ENCODE measurements at places on chromosomes 6 and 20. TPM values are rescaled to one million over a fixed set of nuclear protein-coding genes. Genes with fewer than 3 reads are reported as not detected.

C4A gene
- total RNA-seq = 9.3 TPM

PRR18 gene
- total RNA-seq = not detected

HLA-DQB2 gene
- not detected for total RNA-seq

DNA sequence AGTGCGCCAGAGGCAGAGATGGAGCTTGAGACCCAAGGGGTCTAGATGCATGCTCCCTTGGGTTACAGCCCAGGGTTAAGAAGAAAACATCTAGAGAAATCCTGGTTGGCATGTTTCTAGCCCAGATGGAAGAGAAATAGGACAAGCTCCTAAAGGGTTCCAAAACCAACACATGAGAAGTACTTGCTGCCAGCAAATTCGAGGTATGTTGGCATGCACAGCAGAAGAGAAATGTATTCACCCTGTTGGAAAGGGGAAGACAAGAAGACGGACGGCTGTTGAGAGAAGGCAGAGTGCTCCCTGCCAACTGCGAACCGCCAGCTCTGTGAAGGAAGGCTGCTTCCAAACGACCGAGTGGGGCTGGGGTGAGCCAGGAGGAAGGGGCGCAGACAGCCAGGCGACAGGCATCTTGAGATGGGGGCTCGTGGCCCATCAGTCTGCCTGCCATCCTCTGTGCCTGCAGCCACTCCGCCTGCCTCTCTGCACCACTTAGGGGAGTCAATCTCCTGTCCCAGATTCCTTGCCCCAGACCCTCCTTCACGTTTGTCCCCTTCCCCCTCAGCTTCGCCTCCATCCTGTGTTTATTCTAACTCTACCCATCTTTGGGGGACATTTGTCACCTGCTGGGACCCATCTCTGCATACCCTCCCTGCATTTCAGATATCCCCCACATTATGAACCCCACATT lies 249.2 kb downstream of the CDC5L start:
- no peak for DNase-seq

DNA sequence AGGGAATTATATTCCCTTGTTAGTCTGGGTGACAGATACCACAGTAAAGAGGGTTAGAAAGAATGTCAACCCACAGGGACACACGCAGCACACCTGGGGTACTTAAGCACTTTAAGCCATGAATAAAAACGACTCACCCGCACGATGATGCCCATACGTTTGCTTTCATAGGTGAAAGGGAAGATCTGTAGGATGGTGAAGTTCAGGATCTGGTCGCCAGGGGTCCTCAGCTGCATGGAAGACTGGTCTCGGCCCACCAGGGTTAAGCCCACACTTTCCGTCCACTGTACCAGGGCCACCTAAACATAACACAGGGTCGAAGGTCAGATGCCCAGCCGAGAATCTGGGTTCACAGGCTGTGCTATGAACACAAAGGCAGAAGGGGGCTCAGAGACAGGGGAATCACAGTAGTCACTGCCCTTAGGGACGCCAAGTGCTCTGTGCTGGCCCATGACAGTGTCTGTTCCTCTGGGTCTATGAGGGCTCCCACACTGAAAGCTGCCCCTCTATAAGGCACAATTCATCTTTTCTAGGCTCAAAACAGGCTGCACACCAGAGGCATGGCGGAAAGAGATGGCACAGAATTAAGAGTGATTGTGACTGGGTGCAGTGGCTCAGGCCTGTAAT lies 96.8 kb upstream of the NFATC2 start:
- peak; percentile 89 for DNase-seq

GRCh38 chr6:136995521-136995920 lies 49.2 kb downstream of the IL20RA start:
- DNase-seq = no peak

DNA sequence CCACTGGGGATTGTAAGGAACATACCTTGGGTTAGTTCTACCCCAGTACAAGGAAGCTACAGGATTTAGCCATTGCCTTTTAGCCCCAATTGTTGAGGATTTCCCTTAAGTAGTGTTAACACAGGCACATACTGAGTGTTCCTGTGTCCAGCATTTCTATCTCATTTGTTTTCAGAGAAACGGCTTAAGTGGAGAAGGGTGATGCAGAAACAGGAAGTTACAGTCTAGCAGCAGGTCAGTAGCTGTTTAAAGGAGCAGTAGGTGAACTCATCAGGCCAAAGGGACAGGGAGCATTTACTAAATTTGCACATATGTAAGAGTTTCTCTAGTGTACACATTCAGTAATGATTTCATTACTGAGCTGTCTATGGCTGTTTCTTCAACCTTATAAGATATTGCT lies 644.2 kb upstream of the GJE1 start:
- no peak for DNase-seq

- no peak for DNase-seq
These were observed 257.5 kb downstream of the ARID1B start for GRCh38 chr6:157034436-157035230.

DNA sequence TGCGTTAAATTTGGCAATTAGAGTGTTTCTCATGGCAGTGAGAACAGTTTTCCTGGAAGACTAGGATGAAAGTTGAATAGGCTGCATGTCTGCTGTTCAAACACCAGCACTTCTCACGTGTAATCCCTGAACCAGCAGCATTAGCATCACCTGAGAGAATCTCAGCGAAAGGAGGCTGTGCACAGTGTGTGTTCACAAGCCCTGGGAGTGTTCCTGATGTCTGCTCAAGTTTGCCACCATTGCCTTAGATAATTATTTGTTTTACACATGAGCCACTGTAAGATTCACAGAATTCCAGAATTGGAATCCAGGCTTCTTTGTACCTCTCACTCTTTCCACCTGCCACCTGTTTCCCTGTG lies 117.3 kb downstream of the JARID2 start:
- no peak for DNase-seq

DNA sequence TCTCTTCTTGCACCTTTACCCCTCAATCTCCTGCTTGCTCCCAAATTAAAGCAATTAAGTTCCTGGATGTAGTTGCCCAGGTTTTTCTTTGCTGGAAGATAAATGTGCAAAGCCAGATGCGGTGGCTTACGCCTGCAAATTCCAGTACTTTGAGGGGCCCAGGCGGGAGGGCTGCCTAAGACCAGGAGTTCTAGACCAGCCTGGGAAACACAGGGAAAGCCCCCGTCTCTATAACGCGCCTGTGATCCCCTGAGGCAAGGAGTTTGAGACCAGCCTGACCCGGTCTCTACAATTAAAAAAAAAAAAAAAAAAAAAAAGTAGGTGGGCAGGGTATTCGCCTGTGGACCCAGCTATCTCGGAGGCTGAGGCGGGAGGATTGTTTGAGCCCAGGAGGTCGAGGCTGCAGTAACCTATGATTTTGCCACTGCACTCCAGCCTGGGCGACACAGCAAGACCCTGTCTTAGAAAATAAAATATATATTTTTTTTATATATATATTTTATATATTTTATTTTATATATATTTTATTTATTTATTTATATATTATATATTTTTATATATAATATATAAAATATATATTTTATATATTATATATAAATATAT lies 461 bp upstream of the DCDC2 start:
- no peak for DNase-seq

GRCh38 chr6:121816361-121816760 lies 380.9 kb downstream of the GJA1 start:
- DNase-seq = no peak

DNA sequence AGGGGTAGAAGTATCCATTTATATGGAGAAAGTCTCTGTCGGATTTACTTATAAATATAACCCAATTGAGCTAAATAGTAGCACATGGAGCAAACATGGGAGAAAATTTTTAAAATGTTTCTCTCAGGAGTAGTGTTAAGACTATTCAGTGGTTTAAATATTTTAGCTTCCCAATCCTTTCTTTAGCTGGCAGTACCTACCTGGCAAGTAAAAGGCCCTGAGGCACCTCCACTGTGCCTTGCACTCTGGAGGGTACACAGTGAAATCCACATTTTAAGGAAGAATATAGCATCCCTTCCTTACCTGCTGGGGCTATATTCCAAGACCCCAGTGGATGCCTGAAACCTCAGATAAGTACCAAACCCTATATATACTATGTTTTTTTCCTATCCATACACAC lies 124.2 kb downstream of the KLHL32 start:
- no peak for DNase-seq

DNA sequence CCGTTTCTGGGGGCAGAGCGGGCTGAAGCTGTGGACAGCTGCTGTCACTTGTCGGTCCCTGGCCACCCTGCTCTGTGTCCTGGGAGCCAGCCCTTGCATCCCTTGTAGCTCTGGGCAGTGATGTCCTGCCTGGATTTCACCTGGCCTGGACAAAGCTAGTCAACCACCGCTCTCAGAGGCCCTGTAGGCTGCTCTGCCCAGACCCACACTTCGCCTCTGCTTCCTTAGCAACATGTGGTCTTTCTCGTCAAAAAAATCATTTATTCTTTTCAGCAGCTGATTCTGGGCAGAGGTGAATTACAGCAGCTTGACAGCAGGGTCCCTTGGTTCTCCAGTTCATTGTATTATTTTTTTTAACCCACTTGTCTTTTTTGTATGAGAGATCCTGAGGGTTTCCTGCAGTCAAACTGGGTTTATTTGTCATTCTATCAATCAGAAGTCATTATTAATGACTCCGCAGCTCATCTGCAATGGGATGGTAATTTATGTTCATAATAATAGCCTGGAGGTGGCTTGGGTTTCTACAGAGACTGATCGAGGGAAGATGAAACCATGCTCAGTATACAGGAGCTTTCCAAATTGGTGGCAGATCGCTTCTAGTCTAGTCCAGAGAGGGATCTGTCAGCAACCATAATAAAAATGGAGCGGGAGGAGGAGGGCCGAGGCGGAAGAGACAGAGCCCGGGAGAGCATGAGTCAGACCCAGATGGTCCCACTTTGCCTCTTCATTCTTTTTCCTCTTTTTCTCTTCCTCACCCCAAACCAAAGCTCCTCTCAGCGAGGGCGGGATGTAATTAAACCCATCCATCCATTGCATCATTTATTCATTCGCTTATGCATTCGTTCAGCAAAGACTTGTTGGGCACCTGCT lies 22.4 kb downstream of the EDN3 start:
- DNase-seq = no peak
